CD4-positive, CD25-positive, alpha-beta regulatory T cell (primary cell): ENCODE measurements at places on chromosomes 7 and 10. TPM values are rescaled to one million over a fixed set of nuclear protein-coding genes. Genes with fewer than 3 reads are reported as not detected.

CSGALNACT2 gene
- 69.4 TPM for total RNA-seq

NYAP1 gene
- total RNA-seq = 0.89 TPM

SLC26A4 gene
- total RNA-seq = 0.10 TPM

SCIN gene
- total RNA-seq = not detected

DNA sequence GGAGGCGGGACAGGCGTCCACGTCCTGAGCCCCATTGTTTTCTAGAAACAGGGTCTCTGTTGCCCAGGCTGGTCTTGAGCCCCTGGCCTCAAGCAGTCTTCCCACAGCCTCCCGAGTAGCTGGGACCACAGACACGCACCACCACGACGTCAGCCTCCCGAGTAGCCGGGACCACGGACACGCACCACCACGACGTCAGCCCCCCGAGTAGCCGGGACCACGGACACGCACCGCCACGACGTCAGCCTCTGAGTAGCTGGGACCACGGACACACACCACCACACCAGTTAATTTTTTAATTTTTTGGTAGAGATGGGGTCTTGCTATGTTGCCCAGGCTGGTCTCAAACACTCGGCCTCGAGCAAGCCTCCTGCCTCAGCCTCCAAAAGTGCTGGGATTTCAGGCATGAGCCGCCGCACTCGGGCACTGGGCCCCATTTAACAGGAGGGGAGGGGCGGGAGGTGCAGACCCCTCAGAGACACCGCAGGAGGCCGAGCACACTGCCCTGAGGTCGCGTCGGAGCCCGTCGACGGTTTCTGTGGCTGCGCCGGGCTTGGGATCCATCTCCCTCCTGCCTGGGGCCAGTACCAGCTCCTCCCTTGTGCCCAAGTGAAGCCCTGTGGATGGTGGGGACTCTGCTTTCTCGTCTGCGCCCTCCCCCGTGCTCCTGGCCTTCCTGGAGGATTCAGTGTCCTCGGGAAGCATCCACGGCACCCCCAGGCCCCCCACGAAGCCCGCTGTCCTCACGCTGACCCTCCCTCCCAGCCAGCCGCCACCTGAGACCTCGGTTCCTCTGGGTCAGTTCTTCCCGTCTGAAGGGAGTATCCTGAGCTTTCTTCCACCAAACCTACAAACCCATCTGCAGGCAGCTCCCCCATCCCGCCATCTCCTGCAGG, 13.0 kb downstream of the FAM20C start:
- no peak for DNase-seq

- DNase-seq = no peak
Observed at GRCh38 chr10:24174014-24174413, 34.9 kb upstream of the KIAA1217 start.

DNA sequence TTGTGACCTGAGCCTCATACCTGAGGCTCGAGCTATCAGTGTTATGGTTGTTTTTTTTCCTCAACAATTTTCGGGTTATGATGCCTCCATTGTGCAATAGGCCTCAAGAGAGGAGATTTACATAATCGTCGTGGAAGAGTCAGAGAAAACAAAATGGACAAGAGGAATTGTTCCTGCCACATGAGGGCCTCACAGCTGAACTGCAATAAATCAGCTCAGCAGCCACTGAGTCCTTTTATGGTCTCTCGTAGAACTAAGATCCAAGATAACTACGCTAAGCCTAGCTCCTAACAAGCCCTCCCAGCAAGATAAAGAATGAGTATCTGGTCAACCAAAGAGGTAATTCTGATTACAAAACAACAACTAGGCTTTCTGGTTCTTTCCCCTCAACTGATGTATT, 336.8 kb downstream of the WDR11 start:
- no peak for DNase-seq

GRCh38 chr10:102555781-102556328, 52.1 kb downstream of the SUFU start:
- no peak for DNase-seq

GRCh38 chr10:32332299-32332750, 14.6 kb downstream of the EPC1 start:
- DNase-seq = peak; percentile 92

GRCh38 chr7:98278408-98278807, 3.1 kb upstream of the BRI3 start:
- no peak for DNase-seq

DNA sequence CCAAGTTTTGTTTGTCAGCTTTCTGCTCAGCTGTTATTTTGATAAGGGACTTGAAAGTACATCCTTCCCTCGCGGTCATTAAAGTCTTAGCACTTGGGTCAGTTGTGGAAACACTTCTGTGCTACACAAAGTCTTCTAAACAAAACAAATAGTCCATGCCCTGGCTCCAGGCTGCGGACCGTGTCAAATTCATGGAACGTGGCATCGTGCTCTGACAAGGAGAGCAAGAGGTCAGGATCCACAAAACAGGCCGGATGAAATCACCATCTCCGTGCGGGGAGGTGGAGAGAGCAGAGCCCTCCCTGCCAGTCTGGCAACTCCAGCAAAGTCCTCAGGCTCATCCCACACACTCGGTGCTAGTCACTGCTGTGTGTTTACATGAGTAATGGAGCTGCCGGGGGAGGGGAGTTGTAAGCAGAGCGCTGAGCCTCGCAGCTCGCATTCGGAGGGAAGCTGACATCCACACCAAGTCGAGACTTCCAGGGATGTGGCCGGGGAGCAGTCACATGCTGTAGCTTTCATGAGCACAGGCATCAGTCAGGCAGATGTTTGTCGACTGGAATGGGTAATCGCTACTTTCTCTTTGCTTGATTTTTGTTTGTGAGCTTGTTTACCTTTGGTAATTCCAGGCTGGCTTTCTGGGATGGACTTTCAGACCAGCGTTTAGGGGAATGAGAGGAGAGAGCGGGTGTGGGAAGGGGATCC, 147.6 kb downstream of the ARID5B start:
- peak; percentile 50 for DNase-seq

- DNase-seq = no peak
Observed at GRCh38 chr7:132317701-132318351, 258.4 kb downstream of the PLXNA4 start.

GRCh38 chr10:103013416-103013815, 95.3 kb downstream of the CNNM2 start:
- DNase-seq = no peak

DNA sequence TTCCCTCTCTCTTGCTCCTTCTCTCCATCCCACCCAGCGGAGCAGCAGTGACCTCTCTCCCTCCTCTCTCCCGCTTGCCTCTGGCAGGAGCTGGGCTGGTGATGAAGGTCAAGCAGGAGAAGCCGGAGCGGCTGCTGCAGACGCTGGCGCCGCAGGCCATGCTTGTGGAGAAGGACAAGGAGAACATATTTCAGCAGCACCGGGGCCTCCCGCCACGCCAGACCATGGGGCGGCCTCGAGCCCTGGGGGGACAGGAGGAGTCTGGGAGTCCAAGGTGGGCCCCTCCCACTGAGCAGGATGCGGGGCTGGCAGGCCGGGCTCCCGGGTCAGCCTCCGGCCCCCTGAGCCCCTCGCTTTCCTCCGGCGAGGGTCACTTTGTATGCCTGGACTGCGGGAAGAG, 17.3 kb downstream of the ZNF775 start:
- no peak for DNase-seq

DNA sequence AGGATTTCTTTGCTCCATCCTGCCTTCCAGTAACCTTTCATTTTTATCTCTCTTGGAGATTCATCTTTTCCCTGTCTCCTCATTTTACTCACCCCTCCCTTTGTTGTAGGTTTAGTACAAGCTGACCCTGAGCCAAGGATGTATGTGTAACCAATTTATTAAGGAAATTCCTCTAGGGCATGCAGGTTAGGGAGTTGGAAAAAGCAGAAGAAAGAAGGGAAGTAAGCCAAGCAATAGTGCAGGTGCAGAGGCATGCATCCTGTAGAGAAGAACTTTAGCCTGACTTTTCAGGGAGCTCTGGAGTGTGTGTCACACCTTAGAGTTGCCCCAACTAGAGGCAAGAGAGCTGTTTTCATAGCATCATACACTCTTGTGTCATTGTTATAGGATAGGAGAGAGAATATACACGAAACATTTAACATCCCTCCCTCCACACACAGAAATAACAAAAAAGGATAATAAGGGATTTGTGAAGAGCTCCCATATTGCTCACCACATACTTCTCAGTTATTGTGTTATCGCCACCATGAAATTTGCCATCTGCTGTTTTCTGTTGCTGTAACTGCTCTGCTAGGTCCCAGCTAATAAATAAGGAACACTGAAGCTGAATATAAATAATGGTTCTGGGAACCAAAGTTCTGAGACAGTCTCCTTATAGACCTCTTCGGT, 21.8 kb upstream of the SEMA3C start:
- no peak for DNase-seq

- no peak for DNase-seq
Observed at GRCh38 chr10:12790270-12790669, 211.2 kb downstream of the CCDC3 start.

DNA sequence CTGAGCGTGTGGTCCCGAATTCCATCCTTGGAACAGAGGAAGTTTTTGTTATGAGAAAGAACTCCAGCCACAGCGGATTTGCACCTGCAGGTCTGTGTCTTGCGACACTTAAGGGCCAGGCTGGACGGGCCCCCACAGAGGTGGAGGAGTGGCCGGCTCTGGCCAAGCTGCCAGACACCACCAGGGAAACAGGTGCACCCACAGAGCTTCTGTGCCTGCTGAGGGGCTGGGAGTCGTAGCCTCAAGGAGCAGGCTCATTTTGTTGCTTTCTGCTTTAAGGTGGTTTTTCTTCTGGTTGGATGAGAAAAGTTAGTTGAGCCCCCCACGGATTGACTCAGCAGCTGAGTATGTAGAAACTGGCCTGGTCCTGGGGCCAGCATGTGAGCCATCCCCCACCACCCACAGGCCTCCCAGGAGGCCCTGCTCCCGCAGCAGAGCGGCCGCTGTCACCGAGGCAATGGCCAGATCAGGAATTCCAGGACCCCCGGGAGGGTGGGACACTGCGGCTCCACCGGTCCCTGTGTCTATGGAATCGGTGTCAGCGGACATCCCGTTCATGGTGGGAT, 41.9 kb downstream of the NKX6-2 start:
- no peak for DNase-seq

- DNase-seq = no peak
Observed at GRCh38 chr10:3294919-3295581, 122.5 kb upstream of the PITRM1 start.

DNA sequence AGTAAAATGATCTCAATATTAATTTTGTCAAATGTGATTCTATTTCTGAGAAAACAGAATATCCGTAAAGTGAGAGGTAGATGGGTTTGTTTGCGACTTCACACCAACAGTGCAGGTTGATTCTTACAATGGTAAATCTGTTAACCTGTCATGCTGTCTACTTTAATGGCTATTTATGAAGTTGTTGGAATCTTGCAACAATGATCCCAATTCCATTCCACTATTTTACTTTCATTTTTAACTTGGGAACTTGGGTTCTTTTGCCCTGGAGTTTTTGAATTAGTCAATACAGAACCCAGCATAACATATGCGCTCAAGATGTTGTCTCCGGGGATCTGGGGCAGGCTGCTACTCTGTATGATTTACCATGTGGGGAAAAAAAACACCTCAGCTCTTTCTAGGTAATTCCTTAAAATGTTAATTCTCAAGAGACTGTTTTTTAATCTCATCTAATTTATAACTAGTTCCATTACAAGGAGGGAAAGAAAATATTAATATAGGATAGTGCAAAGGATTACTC, 1.2 kb downstream of the LGI1 start:
- DNase-seq = no peak
